ENCODE measurements at places on chromosomes 7 and 10.

GRCh38 chr10:12973149-12973718 is 28.3 kb downstream of the CCDC3 start:
- H3K4me1 ChIP-seq, result no peaks in the 10 kb centered on the region
- H3K4me3 ChIP-seq, result no peak overlapping the region
- no peak overlapping the region for H3K27ac ChIP-seq
- no peak for ATAC-seq
- peaks cover 34% of the 10 kb centered on the region for H3K27me3 ChIP-seq

DNA sequence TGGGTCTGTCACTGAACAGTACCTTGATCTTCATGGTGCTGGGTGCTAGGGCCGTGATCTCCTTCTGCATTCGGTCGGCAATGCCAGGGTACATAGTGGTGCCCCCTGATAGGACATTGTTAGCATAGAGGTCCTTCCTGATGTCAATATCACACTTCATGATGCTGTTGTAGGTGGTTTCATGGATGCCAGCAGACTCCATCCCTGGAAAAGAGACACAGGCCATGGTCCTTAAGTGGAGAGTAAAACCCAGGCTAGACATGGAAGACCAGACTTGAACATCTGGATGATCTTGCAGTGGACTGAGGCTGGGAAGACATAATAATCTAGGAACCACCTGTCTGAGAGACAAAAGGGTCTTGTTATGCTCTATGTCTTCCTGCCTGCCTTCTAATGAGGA is 14.5 kb downstream of the ACTA2 start:
- peak overlapping the region; percentile 36 for H3K27ac ChIP-seq
- H3K4me1 ChIP-seq, result peaks cover 10% of the 10 kb centered on the region
- ATAC-seq, result no peak
- peaks cover 35% of the 10 kb centered on the region for H3K36me3 ChIP-seq

DNA sequence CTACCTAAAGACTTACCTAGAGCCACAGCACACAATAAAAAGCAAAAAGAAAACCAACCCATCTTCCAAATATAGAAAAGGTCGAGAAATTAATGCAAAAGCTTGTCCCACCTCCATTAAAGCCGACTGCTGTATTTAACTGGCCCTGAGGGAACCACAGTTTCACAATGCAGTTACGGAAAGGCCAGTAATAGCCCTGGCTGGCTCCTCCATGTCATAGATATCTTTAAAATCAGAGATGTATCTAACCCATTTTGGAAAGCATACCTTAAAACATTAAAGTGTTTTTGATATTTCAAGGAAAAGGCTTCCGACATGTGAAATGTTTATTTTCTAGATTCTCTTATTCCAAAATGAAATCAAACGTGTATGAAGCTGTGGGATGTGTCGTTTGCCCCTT is 23.0 kb downstream of the HDAC9 start:
- H3K27ac ChIP-seq, result no peak overlapping the region
- H3K4me1 ChIP-seq, result no peaks in the 10 kb centered on the region
- no peak for ATAC-seq
- H3K27me3 ChIP-seq, result peaks cover 1% of the 10 kb centered on the region
- H3K36me3 ChIP-seq, result no peaks in the 10 kb centered on the region
- H3K4me3 ChIP-seq, result no peak overlapping the region

GRCh38 chr10:87750001-87750671 is 67.9 kb downstream of the ATAD1 start:
- H3K36me3 ChIP-seq, result peaks cover 27% of the 10 kb centered on the region
- H3K4me1 ChIP-seq, result peaks cover 25% of the 10 kb centered on the region
- no peaks in the 10 kb centered on the region for H3K27me3 ChIP-seq
- peak overlapping the region; percentile 29 for H3K4me3 ChIP-seq
- H3K27ac ChIP-seq, result peak overlapping the region; percentile 67
- peak; percentile 54 for ATAC-seq

- peaks cover 16% of the 10 kb centered on the region for H3K4me1 ChIP-seq
- no peaks in the 10 kb centered on the region for H3K36me3 ChIP-seq
- no peak overlapping the region for H3K4me3 ChIP-seq
- H3K27me3 ChIP-seq, result no peaks in the 10 kb centered on the region
Observed at GRCh38 chr10:87829986-87830729, 12.1 kb upstream of the ATAD1 start.

- no peak overlapping the region for H3K27ac ChIP-seq
- H3K4me1 ChIP-seq, result no peaks in the 10 kb centered on the region
- ATAC-seq, result no peak
- no peaks in the 10 kb centered on the region for H3K27me3 ChIP-seq
- H3K4me3 ChIP-seq, result no peak overlapping the region
- H3K36me3 ChIP-seq, result no peaks in the 10 kb centered on the region
Observed at GRCh38 chr7:18976715-18977471, 140.5 kb downstream of the TWIST1 start.
